ENCODE measurements at places on chromosomes 11 and 22.

DNA sequence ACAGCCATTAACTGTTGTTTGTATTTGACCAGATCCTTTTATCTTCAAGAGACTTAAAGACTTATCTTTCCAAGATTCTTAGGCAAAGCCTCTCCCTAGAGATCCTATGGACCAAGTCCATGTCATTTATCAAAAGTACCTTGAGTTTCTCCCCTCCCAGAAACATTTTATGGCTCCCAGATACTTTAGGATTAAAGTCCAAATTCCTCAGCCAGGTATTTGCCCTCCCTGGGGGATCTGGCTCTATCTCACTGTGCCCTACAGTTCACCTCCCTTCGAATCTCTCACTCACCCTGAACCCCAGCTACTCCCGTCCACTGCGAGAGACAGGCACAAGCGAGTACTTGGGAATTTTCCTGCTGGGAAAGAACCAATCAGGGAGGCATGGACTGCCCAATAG, 11.9 kb downstream of the MS4A8 start:
- no peak for DNase-seq

- DNase-seq = no peak
Measured at GRCh38 chr11:129395883-129396282, 20.2 kb downstream of the BARX2 start.

DNA sequence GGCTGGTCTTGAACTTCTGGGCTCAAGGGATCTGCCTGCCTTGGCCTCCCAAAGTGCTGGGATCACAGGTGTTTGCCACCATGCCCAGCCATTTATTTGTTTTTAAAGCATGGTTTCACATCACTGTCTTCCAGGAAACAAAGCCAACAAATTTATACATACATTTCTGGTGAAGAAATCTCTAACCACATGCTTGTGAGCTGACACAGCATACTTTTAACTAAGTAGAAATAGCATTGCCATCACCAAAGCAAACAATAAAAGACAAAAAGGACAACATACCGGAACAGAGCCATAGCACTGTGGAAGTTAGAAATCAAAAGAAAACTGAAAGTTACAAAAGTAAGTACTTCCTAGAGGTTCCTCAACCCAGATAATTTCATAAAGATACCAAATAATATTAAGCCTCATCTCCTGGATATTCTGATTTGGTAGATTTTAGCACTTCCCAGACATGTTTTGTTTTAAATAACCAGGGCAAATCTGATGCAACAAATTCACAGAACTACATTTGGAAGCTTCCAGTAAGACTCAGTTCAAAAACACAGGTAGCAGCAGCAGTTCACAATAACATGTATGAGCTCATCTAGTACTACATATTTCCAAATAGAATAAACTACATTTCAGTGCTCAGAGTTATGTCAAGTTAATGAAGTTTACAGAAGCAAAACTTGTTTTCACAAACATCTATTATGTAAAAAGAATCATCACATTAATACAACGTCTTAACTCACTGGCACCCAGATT, 70.6 kb downstream of the RRAS2 start:
- DNase-seq = no peak

- DNase-seq = no peak
Measured at GRCh38 chr11:133506023-133506422, 26.3 kb downstream of the OPCML start.

GRCh38 chr11:76071090-76071489, 135.2 kb downstream of the WNT11 start:
- DNase-seq = no peak

DNA sequence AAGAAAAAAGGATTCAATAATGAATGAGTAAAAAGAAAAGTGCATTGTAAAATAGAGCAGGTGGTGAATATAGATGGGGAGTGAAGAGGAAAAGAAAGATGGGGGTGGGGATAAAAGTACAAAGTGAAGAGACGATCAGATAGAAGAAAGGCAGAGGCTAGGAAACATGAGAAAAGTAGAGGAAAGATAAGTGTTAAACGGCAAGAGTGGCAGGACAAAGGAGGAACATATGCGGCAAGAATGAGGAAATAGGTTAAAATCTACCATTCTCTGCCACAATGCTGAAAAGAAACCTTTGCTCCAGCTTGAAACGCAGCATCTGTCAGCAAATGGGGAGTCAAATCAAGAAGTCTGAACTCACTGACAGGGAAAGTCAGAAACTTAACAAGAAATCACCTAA, 6.8 kb downstream of the FUT4 start:
- DNase-seq = peak; percentile 2

- DNase-seq = no peak
Measured at GRCh38 chr11:60925868-60926267, 1.6 kb downstream of the TMEM132A start.

DNA sequence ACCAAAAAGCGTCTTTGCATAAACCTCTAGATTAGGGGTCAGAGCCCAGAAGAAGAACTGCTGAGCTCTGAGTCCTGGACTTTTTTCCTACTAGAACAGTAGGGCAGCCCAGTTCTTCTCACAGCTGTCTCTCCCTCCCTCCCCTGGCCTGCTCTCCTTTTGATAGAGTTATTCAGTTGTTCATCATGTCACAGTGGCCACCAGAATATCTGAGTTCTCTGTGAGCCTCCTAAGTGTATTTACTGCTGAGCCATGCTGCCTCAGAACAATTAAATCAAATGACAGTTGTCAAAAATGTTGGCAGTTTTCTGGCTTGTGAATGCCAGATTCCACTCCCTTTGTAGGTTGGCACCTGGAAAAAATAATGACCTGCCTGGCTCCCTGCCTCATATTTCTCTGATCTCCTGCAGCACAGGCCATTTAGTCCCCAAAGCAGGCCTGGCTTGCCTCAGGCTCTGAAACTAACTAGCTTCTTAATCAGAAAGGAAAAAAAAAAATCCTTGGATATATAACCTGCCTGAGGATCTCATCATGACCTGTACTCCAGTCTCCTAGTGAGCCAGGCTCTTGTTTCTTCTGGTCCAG, 377.4 kb upstream of the LARGE1 start:
- DNase-seq = no peak

DNA sequence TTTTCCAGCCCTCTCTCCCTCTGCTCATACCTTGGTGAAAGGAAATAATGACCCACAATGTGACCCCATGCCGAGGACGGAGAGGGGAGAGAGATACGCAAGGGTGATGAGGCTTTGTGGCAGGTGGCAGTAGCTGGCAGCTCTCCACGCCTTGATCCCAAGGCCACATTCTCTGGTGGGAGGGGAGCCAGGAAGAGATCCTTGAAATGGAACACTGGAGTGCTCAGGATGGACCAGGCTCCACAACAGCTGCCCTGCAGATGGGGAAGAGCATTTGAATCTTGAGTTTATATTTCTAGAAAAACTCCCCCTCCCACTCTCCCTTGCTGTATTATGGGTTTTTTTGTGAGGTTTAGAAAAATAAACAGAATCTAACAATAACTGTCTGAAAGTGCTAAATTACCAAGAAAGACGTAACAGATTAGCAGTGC, 61.6 kb upstream of the CDON start:
- DNase-seq = no peak

DNA sequence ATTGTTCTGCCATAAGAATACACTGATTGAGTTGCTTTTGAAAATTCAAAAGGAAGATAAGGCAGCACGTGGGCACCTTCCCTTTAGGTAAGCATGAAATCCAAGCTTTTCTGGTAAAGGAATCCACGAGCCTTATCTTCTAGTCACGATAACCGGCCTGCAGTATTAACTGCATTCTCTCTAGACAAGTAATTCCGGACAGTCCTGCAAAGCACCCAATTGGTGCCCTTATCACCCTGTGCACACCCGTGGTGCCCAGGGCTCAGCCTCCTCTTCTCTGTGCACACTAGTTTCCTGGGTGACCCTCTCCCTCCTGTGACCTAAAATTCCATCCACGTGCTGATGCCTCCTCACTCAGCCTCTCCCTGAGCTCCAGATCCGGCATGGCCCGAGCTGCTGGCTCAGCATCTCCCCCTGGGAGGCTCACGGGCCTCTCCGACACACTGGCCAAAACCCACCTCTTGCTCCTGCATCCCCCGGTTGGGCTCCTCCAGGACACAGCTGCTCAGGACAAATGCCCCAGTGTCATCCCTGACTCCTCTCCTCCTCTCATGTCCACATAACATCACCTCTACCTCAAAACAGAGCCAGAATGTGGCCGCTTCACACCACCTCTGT, 63.7 kb downstream of the PACSIN2 start:
- DNase-seq = no peak

GRCh38 chr22:19596680-19597398, 72.6 kb upstream of the CLDN5 start:
- DNase-seq = no peak

- no peak for DNase-seq
Measured at GRCh38 chr22:28188178-28188879, 269.3 kb upstream of the PITPNB start.

GRCh38 chr11:61587951-61588727, 7.3 kb upstream of the SYT7 start:
- DNase-seq = no peak

- no peak for DNase-seq
Measured at GRCh38 chr22:22407061-22407460, 101.5 kb downstream of the ZNF280B start.

GRCh38 chr22:50530877-50531545, 1.2 kb upstream of the TYMP start:
- no peak for DNase-seq

- no peak for DNase-seq
Measured at GRCh38 chr11:121473064-121473777, 20.5 kb upstream of the SORL1-AS1 start.

GRCh38 chr11:45092404-45092785, 54.0 kb upstream of the PRDM11 start:
- DNase-seq = no peak

- DNase-seq = no peak
Measured at GRCh38 chr11:12216671-12217374, 106.4 kb downstream of the MICAL2 start.

GRCh38 chr11:69312453-69313404, 18.8 kb downstream of the MYEOV start:
- DNase-seq = no peak

DNA sequence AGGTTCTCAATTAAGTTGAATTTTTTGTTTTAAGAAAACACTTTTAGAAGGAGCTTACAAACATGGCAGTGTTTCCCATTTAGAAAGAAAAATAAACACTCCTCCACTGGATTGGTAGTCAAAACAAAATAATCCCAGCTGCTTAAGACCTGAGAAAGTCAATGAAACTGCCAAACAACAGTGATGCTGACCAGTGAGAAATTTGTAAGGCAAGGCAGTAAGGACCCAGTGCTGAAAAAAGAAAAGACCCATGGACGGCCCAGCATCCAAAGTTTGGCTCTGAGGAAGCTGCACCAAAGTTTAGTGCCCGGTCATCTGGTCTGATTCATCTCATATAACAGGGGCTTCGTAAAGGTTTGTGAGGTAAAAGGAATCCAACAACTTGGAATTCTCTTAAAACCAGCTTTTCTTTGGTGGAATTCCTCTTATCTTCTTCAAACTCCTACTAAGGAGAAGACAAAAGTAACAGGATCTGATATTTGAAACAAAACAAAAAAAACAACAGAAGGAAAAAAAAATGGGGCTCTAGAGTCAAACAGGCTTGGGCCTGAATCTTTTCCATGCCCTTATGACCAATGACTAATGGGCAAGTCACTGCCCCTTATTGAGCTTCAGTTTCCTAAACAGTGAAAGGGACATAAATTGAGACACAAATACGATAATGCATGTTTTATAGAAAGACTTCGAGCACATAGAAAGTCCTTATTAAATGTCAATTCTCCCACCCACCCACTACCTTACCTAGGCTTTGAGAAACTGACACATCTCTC, 383.0 kb upstream of the NARS2 start:
- no peak for DNase-seq

- no peak for DNase-seq
Measured at GRCh38 chr22:23509571-23510302, 70.4 kb downstream of the IGLL1 start.

DNA sequence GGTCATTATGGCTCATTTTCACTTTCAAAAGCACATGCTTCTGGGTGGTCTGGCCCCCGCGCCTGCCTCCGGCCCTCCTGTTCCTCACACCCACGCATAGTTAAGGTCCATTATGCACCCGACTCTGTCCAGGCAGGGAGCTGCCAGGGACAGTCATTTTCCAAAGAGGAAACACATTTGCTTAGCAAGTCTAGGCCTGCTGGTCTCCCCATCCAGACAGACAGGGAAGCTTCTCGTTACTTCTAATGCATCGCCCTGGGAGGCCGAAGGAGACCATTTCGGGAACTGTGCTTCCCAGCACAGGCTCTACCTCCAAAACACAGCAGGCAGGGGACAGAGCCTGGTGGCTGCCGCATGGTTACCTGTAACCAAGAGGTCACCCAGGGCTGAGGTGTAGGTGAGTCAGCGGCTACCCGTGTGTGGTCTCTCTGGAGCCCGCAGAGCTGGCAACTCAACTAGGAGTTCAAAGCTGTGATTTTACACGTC, 87.1 kb upstream of the SHANK2 start:
- DNase-seq = no peak
